CD4-positive, alpha-beta T cell treated with Interleukin-4 for 4 hours (primary cell): ENCODE measurements at places on chromosomes 11 and 22.

DNA sequence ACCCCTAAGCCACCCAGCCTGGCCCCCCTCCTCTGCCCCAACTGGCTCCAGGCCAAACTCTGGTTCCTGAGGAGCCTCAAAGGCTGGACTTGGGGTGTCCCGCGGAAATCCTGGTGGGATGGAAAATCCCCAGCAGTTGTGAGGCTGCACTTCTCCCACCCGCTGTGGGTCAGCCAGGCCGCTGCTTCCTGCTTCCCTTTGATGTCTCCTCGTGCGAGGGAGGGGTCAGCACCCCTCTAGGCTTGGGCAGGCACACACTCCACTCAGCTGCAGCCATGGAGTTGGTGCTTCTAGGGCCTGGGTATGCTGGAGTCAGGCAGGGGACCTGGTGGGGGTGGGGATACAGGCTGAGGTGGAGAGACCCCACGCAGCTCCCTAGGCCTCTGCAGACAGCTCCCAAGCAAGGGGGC, 12.0 kb downstream of the KCNQ1OT1 start:
- DNase-seq: no peak

DNA sequence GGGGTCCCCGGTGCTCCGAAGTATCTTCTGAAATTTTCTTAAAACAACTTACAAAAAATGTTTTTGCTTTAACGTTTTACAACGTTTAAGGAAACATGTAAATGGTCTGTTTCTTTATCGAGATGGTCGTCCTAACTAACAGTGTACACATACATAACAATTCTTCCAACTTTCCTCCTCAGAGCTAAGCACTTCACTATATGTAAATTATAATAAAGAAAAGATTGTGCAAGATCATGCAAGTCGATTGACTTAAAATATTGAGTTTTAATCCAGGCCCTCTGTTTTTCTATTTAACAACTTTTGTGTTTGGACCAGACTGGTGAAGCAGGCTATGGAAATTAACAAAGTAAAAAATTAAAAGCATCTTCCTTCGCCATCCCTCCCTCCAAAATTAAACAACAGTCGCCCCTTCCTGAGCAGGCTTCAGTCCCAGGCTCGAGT, 4.9 kb downstream of the ALX4 start:
- DNase-seq: no peak

GRCh38 chr11:77813256-77813655, 7.3 kb downstream of the RSF1 start:
- DNase-seq: no peak

GRCh38 chr11:76030286-76030685, 176.0 kb downstream of the WNT11 start:
- DNase-seq: no peak

DNA sequence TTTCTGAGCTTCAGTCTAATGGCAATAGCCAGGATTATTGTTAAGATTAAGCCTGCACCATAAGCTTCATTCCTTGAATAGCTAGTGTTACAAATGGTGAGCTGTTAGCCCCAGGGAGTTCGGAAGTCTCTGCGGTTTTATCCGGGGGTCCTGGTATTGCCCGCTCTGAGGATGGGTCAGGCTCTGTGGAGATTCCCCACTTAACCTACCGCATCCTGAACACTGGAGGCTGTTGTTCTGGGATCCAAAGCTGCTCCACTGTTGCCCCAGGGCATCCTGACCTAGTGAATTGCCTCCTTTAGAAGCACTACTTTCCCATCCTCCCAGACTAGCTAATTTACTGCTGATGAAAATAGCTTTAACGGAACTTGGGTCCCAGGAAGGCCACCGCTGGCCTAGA, 14.5 kb upstream of the PEX26 start:
- no peak for DNase-seq

- DNase-seq: peak; percentile 29
Observed at GRCh38 chr11:62602141-62603071, 741 bp upstream of the MTA2 start.
